Pulmonary artery endothelial cell (primary cell): ENCODE measurements at places on chromosomes 4 and X. TPM values are rescaled to one million over a fixed set of nuclear protein-coding genes. Genes with fewer than 3 reads are reported as not detected.

DNA sequence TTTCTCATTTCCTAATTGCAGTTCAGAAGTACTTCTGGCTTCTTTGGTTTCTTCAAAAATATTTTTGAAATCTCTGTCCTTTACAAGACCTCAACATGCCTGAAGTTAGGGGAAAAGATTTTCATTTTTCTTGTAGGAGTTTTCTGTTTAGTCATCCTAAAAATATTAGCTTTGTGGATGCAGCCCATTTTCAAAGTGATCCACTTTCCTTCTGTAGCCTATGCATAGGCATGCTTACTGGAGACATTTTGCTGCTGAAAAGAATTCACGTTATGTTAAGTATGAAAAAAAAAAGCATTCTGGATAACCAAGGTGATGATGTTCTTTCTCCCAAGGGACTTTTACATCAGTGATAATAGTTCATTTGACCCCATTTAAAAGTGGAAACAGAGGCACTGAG, 245.6 kb downstream of the THOC2 start:
- DNase-seq, result no peak

- no peak for DNase-seq
These were observed 196.7 kb downstream of the HS3ST1 start for GRCh38 chr4:11232015-11232414.

- DNase-seq, result no peak
These were observed 427.7 kb upstream of the MAGEB2 start for GRCh38 chrX:29787656-29788055.

- DNase-seq, result no peak
These were observed 371.6 kb upstream of the EMCN start for GRCh38 chr4:100889401-100889800.

DNA sequence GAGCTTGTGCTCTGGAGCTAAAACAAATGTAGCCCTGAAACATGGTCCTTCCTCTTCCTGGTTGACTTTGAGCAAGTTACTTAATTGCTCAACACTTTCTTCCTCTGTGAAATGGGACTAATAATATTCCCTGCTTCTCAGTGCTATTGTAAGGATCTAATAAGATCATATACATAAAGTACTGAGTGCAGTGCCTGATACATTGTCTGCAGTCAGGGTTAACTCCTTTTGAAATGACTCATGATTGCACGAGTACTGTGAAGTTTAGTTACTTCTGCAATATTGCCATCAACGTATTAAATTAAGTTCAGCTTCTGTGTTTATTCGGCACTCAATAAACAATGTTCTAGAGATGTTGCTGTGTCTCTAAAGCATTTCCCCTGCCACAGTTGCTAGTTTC, 91.8 kb upstream of the HPRT1 start:
- no peak for DNase-seq

DNA sequence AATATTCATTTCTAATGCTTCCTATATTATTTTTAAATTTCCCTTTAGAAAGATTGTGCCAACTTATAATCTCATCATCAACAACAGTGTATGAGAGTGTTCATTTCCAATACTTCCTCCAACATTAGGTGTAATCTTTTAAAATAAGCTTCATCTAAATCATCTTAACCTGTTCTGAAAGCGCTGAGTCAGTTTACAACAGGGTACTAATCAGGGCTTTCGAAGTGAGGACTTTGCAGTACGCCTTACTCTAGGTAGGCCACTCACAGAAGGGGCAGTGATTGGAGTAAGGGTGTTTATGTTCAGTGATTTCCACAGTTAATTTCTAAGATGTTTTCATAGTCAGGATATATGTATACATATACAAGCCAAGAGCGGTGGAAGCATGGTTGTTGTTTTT, 87.9 kb downstream of the FRAS1 start:
- DNase-seq, result no peak

DNA sequence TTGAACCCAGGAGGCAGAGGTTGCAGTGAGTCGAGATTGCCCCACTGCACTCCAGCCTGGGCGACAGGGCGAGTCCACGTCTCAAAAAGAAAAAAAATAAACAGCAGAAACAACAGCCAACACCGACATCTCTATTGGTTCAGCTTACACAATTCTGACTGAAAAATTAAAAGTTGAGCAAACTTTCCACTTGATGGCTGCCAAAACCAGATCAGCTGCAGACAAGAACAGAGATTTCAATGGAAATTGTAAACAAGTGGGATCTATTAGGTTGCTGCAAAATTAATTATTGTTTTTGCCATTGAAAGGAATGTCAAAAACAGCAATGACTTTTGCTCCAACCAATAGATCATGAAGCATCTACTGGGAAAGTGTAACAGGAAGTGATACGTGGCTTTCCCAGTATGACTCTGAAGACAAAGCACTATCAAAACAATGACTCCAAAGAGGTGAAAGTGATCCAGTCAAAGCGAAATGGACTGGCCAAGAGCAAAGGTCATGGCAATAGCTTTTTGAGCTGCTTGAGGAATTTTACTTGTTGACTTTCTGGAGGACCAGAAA, 26.3 kb downstream of the UPF3B start:
- DNase-seq, result peak; percentile 60

DNA sequence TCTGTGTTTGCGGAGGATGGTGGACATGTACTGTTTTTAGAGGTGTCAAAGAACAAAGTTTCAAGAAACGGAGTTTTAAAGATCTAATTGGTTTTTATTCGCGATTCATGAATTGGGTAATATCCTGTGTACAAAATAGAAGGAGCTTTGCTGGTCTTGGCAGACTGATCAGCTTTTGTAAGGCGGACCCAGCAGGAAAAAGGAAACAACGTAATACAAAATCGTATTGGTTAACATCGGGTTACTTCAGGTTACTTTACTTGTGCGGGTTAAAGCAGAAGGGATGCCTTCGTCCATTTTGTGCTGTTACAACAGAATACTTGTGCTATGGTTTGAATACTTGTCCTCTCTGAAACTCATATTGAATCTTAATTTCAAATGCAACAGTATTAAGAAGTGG, 11.4 kb upstream of the NYX start:
- DNase-seq, result peak; percentile 63

DNA sequence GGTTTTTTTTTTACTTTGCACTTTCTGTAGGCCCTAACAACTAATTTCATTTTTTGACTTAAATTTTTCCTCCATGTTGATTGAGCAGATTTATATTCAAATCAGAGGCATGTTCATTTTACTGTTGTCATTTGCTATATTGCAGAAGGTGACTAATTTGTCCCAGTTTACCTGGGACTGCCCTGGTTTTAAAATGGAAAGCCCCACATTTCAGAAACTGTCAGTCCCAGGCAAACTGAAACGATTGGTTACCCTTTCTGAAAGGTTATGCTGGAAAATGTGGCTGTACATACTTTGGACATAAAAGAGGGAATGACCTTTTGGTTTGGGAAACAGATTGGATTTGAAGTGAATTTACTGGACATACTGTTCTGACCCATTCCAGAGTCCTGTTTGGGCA, 160.0 kb downstream of the SPCS3 start:
- no peak for DNase-seq

DNA sequence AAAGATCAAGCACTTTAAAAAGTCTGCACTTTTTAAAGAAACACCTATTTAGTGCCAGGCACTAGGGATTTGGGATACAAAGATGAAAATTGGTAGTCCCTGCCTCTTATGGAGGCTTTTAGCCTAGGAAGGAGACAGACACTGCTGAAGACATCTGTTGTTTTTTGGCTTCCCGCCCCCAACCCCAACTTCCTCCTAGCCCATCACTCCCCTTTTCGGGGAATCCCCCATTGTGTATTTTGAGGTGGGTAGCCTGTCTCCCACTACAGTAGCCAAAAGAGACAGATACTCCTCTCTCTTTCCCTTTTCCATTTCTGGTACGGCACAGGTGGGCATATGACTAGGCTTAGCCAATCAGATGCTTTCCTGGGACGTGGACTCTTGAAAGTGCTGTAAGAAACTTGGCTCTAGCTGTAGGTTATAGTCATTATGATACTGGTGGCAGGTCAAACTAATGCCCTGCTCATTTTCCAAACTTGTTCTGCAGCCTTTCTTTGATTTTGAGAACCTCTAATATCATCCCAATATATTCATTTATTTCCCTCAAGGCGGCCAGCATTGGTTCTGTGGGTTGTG, 194.6 kb upstream of the RBPJ start:
- DNase-seq, result no peak

DNA sequence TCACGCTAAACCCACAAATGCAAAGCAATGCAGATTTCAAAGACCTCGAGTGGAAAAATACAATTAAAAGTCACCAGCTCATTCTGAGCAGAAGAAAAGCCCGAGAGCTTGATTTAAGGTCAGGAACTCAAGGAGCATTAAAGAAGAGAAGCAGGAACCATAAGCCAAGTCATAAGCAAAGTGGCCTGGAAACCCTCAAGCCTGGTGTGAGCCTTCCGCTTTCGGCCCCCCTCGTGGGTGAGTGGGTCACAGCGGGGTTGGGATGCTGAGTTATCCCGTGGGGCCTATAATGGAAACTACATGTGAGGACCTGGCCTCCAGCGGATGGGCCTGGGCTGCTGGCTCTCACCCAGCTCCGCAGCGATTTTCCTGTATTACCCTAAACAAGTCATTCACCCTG, 504.3 kb downstream of the RAB28 start:
- no peak for DNase-seq

GRCh38 chr4:41287005-41287404, 30.3 kb downstream of the UCHL1 start:
- no peak for DNase-seq

DNA sequence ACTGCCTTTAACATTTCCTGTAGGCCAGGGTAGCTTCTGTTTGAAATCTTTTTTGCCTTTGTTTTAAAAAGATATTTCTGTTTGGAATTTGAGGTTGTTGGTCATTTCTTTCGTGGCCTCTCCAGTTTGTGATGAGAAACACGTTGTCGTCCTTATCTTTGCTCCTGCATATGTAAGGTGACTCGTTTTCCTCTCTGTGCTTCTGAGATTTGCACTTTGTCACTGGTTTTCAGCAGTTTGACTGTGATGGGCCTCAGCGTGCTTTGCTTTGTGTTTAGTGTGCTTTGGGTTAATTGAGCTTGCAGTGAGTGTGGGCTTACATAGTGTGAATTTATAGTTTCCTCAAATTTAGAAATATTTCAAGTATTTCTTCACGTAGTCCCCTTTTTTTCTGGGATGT, 81.5 kb downstream of the FAM193A start:
- DNase-seq, result no peak

GRCh38 chr4:10161840-10162239, 45.2 kb upstream of the WDR1 start:
- DNase-seq, result no peak

- no peak for DNase-seq
These were observed 16.7 kb upstream of the CXorf38 start for GRCh38 chrX:40663880-40664630.

DNA sequence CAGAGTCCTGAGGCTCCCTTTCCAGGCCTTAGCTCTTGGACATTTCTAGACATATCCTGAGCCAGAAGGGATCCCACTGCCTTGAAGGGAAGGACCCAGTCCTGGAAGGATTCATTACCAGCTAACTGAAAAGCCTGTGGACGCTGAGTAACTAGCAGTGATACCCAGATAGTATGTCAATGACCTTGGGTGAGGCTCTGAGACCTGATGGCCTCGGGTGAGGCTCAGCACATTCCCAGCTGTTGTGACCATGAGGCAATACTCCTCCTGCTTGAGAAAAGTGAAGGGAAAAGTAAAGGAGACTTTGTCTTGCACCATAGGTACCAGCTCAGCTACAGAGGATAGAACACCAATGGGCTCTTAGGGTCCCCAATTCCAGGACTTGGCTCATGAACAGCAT, 268.1 kb downstream of the DKK2 start:
- DNase-seq, result no peak

- DNase-seq, result no peak
These were observed 49.2 kb downstream of the PRPS1 start for GRCh38 chrX:107677501-107677901.

DNA sequence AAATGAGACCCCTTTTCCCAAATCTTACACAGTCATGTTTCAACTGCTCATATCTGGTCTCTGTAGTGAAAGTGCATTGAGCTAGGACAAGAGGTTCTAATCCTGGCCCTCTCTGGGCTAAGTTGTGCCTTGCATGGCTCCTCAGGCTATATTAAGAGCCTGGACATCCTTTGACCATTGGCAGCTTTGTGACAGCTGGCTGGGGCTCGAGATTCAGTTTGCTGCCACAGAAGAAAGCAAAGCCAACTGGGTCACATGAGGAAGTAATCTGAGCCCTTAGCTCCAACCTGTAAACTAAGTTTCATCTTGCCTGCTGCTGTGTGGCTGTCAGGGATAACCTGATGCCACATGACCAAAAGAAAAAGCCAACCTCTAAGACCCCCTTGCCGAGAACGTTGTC, 51.8 kb upstream of the JADE1 start:
- no peak for DNase-seq

DNA sequence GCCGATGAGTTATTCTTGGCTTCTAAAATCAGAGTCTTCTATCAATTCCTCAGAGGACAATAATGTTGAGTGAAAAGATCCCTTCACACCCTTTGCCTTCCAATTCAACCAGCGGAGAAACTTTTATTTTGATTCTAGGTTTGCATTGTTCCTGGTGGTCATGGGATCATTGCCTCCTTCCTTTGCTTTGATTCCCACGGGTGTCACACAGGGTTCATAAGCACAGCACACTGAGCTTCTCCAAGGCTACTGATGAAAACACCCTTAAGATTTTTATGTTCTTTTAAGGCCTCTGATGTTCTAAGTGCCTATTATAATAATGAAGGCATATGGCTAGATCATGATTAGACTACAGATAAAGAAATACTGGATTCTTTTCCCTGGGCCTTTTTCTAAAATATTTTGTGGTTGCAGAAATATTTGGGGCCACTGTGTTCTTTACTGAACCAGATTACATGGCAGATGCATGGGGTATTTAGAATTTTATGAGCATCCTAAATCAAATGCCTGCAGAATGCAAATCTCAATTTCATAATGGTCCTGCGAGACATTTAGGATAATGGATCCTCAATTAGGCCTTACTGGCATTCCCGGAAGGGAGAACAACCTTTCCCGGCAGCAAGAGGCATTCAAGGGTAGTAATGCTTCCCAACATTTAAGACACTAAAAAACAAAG, 43.9 kb upstream of the FGFBP2 start:
- DNase-seq, result no peak

DNA sequence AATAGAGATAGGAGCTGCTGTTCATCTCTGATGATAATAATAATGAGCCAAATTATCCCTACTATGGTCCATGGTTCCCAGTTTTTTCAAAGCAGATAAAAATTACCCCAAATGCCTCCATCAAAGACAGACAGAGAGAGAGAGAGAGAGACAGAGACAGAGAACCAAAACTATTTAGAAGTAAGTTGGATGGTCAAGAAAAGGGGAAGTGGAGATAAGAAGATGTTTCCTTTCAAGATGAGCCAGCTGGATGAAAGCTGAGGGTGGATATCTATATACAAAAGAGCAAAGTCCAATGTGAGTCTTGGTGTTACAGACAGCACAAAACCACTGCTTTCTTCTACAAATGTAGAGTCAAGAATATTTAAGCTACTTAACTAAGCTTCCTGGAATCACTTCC, 173.9 kb downstream of the GRIA3 start:
- no peak for DNase-seq

GRCh38 chr4:84258905-84259830, 239.9 kb downstream of the NKX6-1 start:
- DNase-seq, result no peak

- DNase-seq, result no peak
These were observed 55.0 kb downstream of the HTT-AS start for GRCh38 chr4:3019145-3019846.

The TMPRSS11F gene
- total RNA-seq, result not detected in 2 replicates

The ZFYVE28 gene
- 10.8 and 12.3 TPM in 2 replicates for total RNA-seq

The ASB12 gene
- not detected in 2 replicates for total RNA-seq

The SERPINA7 gene
- not detected in 2 replicates for total RNA-seq

The ZFP92 gene
- total RNA-seq, result 1.1 and 1.6 TPM in 2 replicates

The IL9R gene
- total RNA-seq, result 0.07 TPM in 1 of 2 replicates, not detected in the other

The ZIC3 gene
- not detected in 2 replicates for total RNA-seq

The MAGEC2 gene
- total RNA-seq, result not detected in 2 replicates

The VMA21 gene
- 70.7 and 77.1 TPM in 2 replicates for total RNA-seq
